Right atrium auricular region (tissue), 2 donors: ENCODE measurements at places on chromosomes 4 and X. TPM values are rescaled to one million over a fixed set of nuclear protein-coding genes. Genes with fewer than 3 reads are reported as not detected.

SPOCK3 gene
- total RNA-seq = not detected

- no peak for DNase-seq
These were observed 6.6 kb upstream of the GRPEL1 start for GRCh38 chr4:7074426-7074825.

F9 gene
- total RNA-seq = not detected

- DNase-seq = no peak
These were observed 51.5 kb upstream of the PRPS1 start for GRCh38 chrX:107576841-107577240.

GRCh38 chrX:134782796-134783195 is 124.5 kb upstream of the PLAC1 start:
- no peak for DNase-seq

DNA sequence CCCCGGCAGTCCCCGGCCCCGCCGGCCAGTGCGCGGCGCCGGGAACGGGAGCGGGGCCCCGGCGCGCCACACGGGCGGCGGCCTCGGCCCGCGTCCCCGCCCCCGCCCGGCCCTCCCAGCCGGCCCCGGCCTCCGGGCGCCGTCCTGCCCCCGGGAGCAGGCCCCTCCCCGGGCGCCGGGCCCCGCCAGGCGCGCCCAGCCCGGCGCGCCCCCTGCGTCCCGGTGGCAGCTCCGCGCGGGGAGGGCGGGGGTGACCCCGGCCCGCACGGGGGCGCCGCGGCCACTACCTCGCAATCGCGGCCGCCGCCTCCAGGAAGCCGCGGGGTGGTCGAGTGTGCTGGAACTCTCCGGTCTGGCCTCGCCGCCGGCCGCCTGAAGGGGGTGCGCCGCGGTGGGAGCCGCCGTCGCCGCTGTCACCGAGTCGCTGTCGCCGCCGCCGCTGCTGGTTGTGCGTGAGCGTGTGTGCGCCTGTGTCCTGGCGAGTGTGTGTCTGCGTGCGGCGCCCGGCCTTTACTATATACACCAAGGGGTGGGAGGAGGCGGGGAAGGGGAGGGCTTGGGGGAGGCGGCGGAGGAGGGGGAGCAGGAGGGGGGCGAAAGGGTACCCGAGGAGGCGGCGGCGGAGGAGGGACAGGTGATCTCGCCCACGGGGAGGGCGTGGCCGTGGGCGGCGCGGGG is at the start of gene RAI2:
TSS of gene RAI2 (minus strand) at position 488 of the 678 bp plus-strand sequence. CDS start 59,288 bp downstream, outside the sequence.
- no peak for DNase-seq

DNA sequence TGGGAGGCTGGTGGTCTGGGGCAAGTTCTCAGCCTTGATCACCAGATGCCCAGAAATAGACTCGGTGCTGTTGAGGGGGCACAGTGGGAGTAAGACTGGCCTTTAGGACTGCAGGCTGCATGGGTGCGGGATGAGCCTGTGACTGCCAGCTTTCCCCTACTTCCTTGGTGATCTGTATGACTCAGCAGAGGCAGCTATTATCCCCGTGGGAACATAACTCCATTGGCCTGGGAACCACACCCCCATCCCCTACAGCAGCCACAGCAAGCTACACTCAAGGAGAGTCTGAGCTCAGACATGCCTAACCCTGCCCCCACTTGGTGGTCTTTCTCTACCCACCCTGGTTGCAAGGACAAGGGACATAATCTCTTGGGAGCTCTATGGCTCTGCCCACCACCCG is 20.6 kb downstream of the CLIC2 start:
- no peak for DNase-seq

GRCh38 chrX:150504397-150505182 is 63.8 kb upstream of the MTM1 start:
- DNase-seq = no peak
